ENCODE measurements at places on chromosomes 2 and 18.

DNA sequence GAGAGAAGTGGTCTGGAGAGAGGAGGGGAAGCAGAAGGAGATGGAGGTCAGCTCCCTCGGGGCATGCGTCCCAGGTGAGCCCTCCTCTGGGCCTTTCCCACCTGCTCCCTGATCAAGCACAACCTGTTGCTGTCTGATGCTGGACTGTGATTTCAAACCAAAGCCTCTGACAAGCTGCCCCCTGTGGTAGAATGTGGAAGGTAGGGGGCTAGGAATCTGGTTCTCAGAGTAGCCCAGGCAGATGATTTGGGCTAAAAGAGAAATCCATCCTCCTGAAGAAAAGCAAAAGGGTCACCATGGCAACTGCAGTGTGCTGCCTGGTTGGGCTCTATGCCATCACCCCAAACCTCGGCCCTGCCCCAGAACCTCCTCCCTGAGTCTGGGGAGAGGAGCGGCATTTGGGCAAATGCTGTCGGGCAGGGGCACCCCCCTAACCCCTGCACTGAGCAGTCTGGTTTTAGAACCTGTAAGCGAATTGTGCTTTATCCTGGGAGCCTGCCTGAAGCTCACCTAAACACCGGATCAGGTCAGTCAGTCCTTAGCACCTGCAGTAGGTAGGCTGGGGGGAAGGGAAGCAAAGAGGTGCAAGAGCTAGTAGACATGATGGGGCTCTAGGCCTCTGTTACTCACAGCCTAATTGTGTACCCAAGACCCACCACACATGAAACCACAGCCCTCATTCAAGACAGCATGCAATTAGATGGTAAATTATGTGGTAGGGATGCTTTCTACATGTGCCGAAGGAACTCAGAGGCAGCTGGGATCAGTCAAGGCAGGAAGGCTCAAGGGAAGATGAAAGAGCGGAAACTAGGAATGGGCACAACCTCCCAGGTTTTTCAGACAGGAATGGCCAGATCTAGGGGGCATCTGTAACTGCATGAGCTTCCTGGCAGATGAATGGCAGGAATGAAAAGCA lies 83.5 kb downstream of the DNMT3A start:
- no peak for DNase-seq

GRCh38 chr2:54468673-54469072 lies 12.5 kb downstream of the SPTBN1 start:
- no peak for DNase-seq

GRCh38 chr2:72126186-72127100 lies 21.2 kb downstream of the CYP26B1 start:
- DNase-seq = no peak

DNA sequence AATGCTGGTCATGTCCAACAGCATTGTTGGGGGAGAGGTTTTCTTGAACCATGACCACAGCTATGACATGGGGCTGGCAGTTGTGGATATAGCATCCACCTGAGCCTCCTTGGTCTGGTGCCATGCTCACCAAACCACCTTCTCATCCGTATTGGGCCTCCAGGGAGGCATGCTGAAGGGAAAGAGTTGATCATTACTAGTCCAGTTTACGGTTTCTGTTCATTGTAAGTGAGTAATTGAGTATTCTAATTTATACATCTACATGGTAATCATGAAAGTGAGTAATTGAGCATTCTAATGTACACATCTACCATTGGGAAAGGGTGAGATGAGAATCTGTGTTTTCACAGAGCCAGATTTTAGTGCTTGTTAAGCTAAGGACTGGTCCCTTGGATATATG lies 6.8 kb downstream of the TMEM87B start:
- no peak for DNase-seq

DNA sequence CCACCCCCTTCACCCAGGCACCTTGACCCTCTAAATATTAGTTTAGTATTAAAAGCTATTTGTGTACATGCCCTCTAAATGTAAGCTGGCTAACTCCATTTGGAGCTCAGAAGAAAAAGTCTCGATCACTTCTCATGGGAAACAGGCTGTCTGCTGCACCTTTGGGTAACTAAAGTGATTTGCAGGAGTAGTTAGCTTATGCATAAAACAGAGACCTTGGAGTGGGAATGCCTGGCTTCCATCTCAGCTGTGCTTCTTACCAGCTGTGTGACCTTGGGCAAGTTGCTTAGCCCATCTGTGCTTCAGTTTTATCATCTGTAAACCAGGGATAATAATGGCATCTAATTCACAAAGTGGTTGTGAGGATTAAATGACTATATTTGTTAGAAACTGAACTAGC lies 29.9 kb downstream of the IGFBP2 start:
- no peak for DNase-seq

DNA sequence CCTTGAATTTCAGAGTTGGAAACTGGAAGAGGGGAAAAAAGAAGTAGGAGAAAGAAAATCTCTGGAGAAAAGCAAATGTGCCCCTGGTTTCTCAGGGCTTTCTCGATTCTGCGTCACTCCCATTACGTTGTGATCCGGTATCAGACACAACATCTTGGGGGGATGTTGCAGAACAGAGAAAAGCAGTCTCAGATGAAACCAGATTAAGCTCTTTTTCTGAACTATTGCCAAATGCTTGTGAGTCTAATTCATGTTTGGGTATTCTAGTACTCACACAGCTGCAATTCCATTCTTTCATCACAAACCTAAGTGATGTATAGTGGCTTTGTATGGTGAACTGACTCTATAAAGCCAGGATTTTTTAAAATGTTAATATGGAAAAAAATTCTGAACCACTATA lies 233.2 kb downstream of the TCF4 start:
- no peak for DNase-seq

GRCh38 chr2:11904029-11904428 lies 157.6 kb downstream of the LPIN1 start:
- DNase-seq = peak; percentile 92

DNA sequence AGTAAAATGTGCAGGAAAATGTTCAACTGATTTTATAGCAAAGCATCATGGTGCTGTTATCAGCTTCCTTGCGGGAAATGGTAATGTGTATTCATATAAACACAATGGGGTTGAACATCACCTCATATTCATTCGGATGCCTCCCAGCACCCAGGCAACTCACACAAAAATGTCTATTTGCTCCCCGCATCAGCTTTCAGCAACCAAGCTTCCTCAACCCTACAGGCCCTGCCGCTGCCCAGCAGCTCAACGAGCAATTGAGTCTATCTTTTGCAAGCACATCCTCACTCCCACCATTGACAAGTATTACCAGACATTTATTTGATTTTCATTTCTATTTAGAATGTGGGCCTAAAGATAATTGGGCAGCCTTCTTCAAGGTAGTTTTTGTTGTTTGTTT lies 2161.4 kb upstream of the PIK3C3 start:
- no peak for DNase-seq

GRCh38 chr18:59941331-59941730 lies 41.5 kb downstream of the PMAIP1 start:
- no peak for DNase-seq

- DNase-seq = no peak
Measured at GRCh38 chr2:162037028-162037795, 36.8 kb downstream of the DPP4 start.

GRCh38 chr2:44148999-44149398 lies 19.7 kb upstream of the PPM1B start:
- peak; percentile 15 for DNase-seq

- no peak for DNase-seq
Measured at GRCh38 chr2:237601453-237602116, 11.1 kb upstream of the RAB17 start.

DNA sequence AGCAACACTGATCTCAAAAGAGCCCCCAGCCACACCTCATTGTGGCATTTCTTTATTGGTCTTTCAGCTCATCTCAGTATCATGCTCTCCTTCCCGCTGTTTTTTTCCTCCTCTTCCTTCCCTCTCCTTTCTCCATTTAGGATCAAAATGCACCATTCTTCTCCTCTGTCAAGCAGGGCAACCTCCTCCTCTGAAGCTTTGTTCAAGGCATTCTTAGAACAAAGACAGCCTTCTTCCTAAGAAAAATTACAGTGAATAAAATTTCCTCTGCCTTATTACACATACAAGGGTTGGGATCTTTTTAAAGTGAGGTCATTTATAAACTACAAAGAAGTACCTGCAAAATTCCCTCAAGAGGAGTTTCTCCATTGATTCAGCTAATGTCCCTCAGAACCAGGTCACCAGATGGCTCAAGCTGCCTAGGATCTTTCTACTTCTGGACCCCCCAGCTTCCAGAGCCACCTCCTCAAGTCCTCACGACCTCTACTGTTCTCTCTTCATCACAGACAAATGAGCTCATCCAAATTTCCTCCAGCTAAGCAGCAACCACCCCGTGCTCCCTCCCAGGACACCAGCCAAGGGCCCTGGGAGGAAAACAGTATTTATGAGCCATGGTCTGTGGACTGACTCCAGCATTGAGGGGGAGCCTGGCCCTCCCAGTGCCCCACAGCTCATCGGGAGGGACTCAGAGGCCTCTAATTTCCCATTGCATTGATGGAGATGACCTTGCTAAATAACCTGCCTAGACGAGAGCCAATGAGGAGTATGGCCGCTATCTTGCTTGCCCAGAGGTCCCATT lies 18.0 kb downstream of the SFXN5 start:
- no peak for DNase-seq

DNA sequence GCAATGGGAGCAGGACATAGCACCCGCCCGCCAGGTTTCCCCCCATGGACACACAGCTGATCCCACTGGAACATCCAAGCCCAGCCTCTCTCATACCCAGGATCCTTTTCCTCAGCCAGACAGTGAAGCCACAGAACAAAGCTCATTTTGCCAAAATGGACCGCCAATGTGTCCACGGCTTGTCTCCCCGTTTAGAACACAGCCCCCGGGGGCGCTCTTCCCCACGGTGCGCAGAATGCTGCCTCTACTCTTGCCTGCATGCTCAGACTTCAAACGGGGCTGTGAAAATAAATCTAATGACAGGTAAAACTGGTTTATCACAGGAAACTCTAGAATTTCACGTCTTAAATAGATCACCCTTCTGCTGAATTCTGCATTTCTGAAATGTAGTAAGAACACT lies 548.5 kb upstream of the ID2 start:
- no peak for DNase-seq

GRCh38 chr2:65504201-65504600 lies 71.8 kb upstream of the SPRED2 start:
- no peak for DNase-seq

DNA sequence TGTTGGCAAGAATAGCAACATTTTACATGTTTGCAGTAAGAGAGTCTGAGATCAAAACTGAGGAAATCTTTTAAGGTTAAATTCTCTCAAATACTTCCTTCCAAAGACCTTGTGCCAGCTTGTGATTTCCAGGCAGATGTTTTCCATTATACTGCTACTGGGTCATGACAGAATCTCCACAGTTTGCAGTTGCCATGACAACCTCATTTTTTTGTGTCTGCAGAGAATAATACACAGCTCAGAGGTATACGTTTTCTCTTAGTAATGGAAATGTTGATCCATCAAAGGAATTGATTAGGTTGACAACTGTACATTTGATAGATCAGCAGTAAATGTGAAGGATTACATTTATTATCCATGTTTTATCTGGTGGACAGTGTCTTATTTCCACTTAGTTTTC lies 29.1 kb upstream of the CSRNP3 start:
- DNase-seq = no peak

DNA sequence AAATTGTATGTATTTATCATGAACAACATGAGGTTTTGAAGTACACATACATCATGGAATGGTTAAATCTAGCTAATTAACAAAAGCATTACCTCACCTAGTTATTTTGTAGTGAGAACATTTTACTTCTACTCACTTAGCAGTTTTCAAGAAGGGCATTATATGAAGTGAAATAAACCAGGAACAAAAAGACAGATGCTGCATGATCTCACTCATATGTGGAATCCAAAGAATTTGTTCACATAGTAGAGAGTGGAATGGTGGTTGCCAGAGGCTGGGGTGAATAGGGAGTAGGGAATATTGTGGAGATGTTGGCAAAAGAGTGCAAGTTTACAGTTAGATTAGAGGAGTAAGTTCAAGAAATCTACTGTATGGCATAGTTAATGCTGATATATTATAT lies 292.0 kb downstream of the ASXL3 start:
- no peak for DNase-seq

DNA sequence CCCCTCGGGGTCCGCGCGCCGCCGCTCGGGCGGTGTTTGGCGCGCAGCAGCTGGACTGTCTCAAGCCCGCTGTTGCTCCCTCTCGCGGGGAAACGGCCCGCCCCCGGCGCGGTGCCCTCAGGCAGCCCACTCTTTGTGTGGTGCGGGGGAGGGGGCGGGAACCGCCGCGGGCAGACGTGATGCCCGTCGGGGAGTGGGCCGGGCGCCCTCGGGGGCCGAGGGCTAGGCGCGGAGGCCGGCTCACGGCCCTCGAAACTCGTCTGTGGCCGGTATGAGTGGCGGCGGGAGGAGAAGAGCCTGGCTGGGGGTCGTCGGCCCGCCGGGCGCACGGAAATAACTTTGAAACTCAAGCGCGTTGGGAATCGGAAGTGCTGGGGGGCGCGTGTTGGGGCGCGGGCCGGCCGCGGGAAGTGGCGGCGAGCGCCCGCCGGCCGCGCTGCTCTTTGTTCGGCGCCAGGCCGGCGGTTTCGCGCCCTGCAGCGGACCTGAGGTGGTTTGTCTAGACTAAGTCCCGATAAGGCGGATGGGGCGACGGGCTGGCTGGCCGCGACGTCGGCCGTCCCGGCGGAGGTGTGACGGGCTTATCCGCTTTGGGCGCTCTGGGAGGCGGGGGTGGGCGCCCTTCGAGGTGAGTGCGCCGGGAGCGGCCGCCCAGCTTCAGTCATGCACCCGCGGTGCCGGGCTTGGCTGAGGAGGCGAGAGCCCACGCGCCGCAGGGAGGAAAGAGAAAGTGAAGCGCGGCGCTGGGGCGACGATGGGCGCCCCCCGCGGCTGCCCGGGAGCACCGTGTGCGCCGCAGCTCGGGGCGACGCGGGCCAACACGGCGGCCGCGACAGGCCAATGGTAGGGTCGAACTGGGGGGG lies 679 bp downstream of the PTMA start:
- DNase-seq = no peak

GRCh38 chr2:37262522-37262921 lies 31.1 kb downstream of the NDUFAF7 start:
- no peak for DNase-seq

DNA sequence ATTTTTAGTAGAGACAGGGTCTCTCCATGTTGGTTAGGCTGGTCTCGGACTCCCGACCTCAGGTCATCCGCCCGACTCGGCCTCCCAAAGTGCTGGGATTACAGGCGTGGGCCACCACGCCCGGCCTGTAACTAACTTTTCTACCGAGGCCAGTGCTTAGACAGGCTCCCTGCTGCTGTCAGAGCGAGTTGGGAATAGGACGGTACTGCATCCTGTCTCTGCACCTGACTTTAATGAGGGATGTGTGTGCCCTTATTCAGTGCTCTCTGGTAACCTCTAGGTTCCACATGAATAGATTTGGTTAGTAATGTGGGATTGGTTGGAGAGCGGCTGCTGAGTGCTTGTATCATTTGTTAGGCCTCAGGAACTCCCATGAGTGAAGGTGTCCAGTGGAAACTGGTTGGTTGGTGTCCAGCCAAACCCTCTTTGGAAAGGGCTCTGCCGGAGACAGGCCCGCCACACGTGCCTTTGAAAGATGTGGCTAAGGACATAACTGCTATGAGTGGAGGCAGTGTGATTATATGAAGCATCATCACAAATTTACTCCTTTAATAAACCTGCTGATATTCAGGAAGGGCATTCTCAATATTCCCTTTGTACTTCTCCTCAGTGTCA lies 36.6 kb downstream of the MYOM1 start:
- DNase-seq = no peak
